ENCODE measurements at places on chromosomes 4 and X. TPM values are rescaled to one million over a fixed set of nuclear protein-coding genes. Genes with fewer than 3 reads are reported as not detected.
A peak's percentile ranks its signal among the peaks of the same experiment; 100 is the strongest.

GRCh38 chr4:90528551-90528950 is 401.4 kb downstream of the CCSER1 start:
- no peak overlapping the region for H3K27ac ChIP-seq
- no peak overlapping the region for H3K4me3 ChIP-seq
- no peaks in the 10 kb centered on the region for H3K27me3 ChIP-seq
- no peak for DNase-seq

The CXCL3 gene
- not detected for total RNA-seq

DNA sequence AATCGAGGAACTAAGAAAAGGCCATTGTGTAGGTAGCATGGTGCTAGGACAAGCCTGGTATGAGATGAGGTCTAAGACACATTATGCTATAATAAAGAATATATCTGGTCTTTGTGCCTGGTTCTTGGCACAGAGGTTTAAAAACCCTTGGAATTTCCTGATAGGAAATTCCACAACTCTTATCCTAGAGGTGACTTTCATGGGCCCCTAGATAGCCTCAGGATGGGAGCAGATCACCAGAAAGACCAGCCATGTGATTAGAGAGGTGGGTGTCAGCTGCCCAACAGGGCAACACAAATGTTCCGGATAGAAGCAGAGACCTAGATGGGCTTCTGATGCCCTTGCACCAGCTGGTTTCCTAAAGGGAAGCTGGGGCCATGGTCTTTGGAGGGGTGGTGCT is 107.2 kb downstream of the SCD5 start:
- no peaks in the 10 kb centered on the region for H3K27me3 ChIP-seq
- no peaks in the 10 kb centered on the region for H3K36me3 ChIP-seq
- H3K4me3 ChIP-seq: no peak overlapping the region
- DNase-seq: no peak
- no peak overlapping the region for H3K27ac ChIP-seq

GRCh38 chr4:8647626-8648025 is 55.1 kb downstream of the CPZ start:
- no peak for DNase-seq
- no peaks in the 10 kb centered on the region for H3K4me1 ChIP-seq

The CXorf51A gene
- total RNA-seq: not detected

GRCh38 chrX:154370300-154371016 is 4.0 kb downstream of the FLNA start:
- peak overlapping the region; percentile 94 for H3K27ac ChIP-seq
- no peaks in the 10 kb centered on the region for H3K36me3 ChIP-seq
- peaks cover 4% of the 10 kb centered on the region for H3K4me1 ChIP-seq
- no peak for DNase-seq
- H3K27me3 ChIP-seq: no peaks in the 10 kb centered on the region
- peak overlapping the region; percentile 87 for H3K4me3 ChIP-seq

DNA sequence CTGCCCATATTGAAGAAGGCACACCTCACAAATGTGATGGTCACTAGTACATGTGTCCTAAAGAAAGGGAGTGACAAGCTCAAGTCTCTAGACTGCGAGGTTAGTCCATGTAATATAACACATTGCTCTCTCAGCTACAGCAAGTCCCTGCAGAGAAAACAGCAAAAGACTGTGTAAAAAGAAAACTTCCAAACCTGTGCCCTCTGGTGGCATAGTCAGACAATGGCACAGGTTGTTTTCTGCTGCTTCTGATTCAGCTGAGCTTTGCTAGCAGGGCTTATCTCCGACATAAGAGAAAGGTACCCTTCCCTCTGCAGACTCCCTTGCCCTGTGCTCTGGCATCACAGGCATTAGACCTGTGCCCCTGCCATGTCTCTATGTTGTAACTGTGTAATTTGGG is 1.4 kb upstream of the SERPINA7 start:
- DNase-seq: no peak
- no peaks in the 10 kb centered on the region for H3K27me3 ChIP-seq
- no peaks in the 10 kb centered on the region for H3K4me1 ChIP-seq
- H3K36me3 ChIP-seq: no peaks in the 10 kb centered on the region
- H3K4me3 ChIP-seq: no peak overlapping the region
- no peak overlapping the region for H3K27ac ChIP-seq

GRCh38 chr4:149247164-149247563 is 568.5 kb downstream of the IQCM start:
- no peaks in the 10 kb centered on the region for H3K4me1 ChIP-seq
- DNase-seq: no peak
- no peaks in the 10 kb centered on the region for H3K27me3 ChIP-seq
- H3K27ac ChIP-seq: no peak overlapping the region
- H3K36me3 ChIP-seq: no peaks in the 10 kb centered on the region

DNA sequence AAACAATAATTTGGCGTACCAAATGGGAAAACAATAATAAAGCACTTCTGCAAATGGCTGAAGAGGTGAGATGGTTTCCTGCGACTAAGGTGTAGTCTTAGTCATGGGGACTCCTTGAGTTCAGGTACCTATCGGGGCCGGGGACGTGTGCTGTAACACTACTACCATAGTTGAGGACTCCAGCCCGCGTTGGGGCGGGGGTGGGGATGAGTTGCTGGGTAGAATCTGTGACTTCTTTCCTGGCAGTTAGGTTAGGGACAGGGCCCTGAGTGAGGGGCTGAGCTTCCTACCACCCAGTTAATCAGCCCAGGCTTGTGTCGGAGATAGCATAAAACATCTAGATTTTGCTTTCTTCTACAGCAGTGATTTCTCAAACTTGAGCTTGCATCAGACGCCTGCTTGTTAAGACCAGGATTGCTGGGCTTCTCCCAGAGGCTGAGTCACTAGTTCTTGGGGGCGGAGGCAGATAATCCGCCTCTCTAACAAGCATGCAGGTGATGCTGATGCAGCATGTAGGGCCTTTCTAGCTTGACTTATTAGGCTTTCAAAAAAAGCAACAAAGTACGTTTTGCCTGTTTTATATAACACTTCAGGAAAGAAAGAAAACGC is 30.2 kb downstream of the RBBP7 start:
- H3K4me3 ChIP-seq: no peak overlapping the region
- no peak for DNase-seq
- H3K4me1 ChIP-seq: peaks cover 5% of the 10 kb centered on the region
- peaks cover 8% of the 10 kb centered on the region for H3K36me3 ChIP-seq
- peak overlapping the region; percentile 18 for H3K27ac ChIP-seq
- H3K27me3 ChIP-seq: no peaks in the 10 kb centered on the region

The HDX gene
- 0.47 TPM for total RNA-seq

DNA sequence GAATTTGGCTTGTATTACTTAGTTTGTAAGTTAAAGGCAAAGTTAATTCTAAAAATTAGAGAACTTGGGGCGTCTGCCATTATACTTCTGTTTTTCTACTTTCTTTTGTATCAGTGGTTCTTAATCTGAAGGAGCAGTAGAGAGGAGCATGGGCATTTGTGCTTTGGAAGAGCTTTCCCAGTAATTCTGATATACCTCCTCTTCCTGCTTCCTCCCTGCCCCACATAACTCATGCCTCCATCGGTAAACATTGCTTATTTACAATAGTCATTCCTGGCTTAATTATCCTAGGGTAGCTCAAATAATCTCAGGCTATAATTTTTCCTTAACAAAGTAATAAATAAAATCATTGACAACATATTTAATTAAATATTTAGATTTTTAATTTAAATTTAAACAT is 37.1 kb upstream of the SPARCL1 start:
- no peak overlapping the region for H3K4me3 ChIP-seq
- H3K4me1 ChIP-seq: no peaks in the 10 kb centered on the region
- no peaks in the 10 kb centered on the region for H3K27me3 ChIP-seq
- no peak overlapping the region for H3K27ac ChIP-seq
- H3K36me3 ChIP-seq: no peaks in the 10 kb centered on the region

The ZCCHC12 gene
- total RNA-seq: 0.26 TPM

GRCh38 chr4:134533068-134533467 is 331.5 kb upstream of the PABPC4L start:
- H3K36me3 ChIP-seq: no peaks in the 10 kb centered on the region
- no peaks in the 10 kb centered on the region for H3K27me3 ChIP-seq
- no peak overlapping the region for H3K4me3 ChIP-seq
- no peak overlapping the region for H3K27ac ChIP-seq

- no peak overlapping the region for H3K4me3 ChIP-seq
- no peaks in the 10 kb centered on the region for H3K36me3 ChIP-seq
- H3K27me3 ChIP-seq: no peaks in the 10 kb centered on the region
- no peak overlapping the region for H3K27ac ChIP-seq
Measured at GRCh38 chrX:54747733-54748393, 50.2 kb downstream of the ITIH6 start.

DNA sequence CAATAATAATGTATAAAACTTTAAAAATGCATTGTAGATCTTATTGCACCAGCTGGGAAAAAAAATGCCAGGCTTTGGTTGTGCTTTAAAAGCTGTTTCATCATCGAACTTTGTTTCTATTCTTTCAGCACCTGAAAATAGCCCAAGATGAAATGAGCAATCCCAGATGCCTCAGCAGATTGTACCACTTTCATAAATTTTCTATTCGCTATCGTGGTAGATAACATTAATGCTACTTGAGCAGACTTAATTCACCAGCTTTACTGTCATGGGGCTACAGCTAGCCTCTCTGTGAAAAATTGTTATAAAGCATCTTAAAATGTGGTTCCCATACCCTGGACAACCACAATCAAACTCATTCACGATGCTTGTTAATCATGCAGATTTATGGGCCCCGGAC is 599.6 kb upstream of the HS3ST1 start:
- H3K4me3 ChIP-seq: no peak overlapping the region
- no peaks in the 10 kb centered on the region for H3K4me1 ChIP-seq
- no peak overlapping the region for H3K27ac ChIP-seq
- no peaks in the 10 kb centered on the region for H3K36me3 ChIP-seq

The CYLC1 gene
- not detected for total RNA-seq

- no peak for DNase-seq
- H3K27ac ChIP-seq: no peak overlapping the region
- peak overlapping the region; percentile 1 for H3K4me3 ChIP-seq
Measured at GRCh38 chr4:121898150-121898549, 27.9 kb upstream of the BBS7 start.

DNA sequence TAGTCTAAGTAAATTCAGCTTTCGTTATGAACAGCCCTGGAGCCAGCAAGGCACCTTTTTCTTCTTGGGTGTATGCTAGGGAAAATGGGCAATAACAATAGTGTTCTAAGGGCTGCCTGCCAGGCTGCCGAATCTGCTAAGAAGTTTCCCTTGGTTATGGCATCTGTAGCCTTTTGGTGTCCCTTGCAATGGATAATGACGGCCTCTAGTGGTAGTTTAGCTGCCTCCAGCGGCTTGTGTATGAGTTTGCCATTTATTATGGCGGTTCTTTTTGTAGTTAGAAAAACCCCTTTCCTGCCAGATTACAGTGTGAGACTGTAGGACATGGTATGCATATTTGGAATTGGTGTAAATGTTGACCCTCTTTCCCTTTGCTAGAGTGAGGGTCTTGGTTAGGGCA is 78.9 kb upstream of the SPIN4 start:
- no peaks in the 10 kb centered on the region for H3K4me1 ChIP-seq
- no peak overlapping the region for H3K4me3 ChIP-seq
- no peaks in the 10 kb centered on the region for H3K27me3 ChIP-seq
- DNase-seq: no peak

DNA sequence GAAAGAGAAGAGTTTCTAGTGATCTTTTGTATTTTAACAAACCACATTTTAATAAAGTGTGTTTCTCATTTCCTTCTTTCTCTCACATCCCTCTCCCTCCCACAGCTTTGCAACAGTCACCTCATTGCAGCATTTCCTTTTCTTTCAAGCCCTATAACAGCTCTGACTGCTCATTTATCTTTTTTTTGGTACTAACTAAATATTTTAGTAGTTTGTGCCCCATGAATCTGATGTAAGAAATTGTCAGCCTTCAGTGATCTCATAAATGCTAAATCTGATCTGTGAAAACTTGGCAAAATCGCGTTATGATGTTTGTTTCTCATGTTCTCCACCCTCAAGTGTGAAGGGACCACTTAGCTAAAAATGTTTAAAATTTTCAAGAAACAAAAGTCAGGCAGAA is 258.5 kb upstream of the SLIT2 start:
- no peaks in the 10 kb centered on the region for H3K36me3 ChIP-seq
- no peaks in the 10 kb centered on the region for H3K4me1 ChIP-seq
- peaks cover 2% of the 10 kb centered on the region for H3K27me3 ChIP-seq
- no peak overlapping the region for H3K4me3 ChIP-seq
- no peak overlapping the region for H3K27ac ChIP-seq

- H3K36me3 ChIP-seq: no peaks in the 10 kb centered on the region
- no peak overlapping the region for H3K4me3 ChIP-seq
- H3K4me1 ChIP-seq: no peaks in the 10 kb centered on the region
- peaks cover 18% of the 10 kb centered on the region for H3K27me3 ChIP-seq
Measured at GRCh38 chr4:138802499-138802898, 213.1 kb upstream of the NOCT start.

GRCh38 chrX:150833454-150834056 is 64.9 kb downstream of the CD99L2 start:
- H3K27me3 ChIP-seq: no peaks in the 10 kb centered on the region
- H3K27ac ChIP-seq: no peak overlapping the region
- no peak for DNase-seq
- peaks cover 5% of the 10 kb centered on the region for H3K36me3 ChIP-seq
- peaks cover 9% of the 10 kb centered on the region for H3K4me1 ChIP-seq
- no peak overlapping the region for H3K4me3 ChIP-seq

DNA sequence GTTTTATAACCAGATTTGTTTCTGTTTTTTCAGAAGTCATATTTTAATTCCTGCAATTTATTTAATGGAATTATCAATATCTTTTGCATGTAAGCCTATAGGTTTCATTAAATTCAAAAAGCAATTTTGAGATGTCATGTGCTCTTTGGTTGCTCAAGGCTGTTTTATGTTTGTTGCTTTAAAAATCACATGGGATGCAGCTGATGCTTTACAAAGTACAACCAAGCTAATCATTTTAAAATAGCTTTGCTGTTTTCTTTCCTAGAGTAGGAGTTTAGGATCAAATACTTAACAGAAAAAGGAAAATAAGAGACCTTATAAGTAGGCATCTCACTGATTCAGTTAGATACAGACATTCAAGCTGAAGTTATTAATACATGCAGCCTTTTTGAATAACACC is 11.3 kb downstream of the CPEB2 start:
- no peak for DNase-seq
- H3K27me3 ChIP-seq: no peaks in the 10 kb centered on the region
- peaks cover 23% of the 10 kb centered on the region for H3K4me1 ChIP-seq
- H3K27ac ChIP-seq: no peak overlapping the region

- H3K27me3 ChIP-seq: no peaks in the 10 kb centered on the region
- H3K27ac ChIP-seq: no peak overlapping the region
- no peak overlapping the region for H3K4me3 ChIP-seq
- no peaks in the 10 kb centered on the region for H3K4me1 ChIP-seq
- DNase-seq: no peak
- H3K36me3 ChIP-seq: no peaks in the 10 kb centered on the region
Measured at GRCh38 chr4:127558489-127559407, 74.0 kb upstream of the INTU start.

The IL3RA gene
- total RNA-seq: 0.36 TPM

The GPRASP3 gene
- 2.4 TPM for total RNA-seq

All from naive thymus-derived CD8-positive, alpha-beta T cell (primary cell).